Stimulated activated CD4-positive, alpha-beta T cell treated with anti-CD3 and anti-CD28 coated beads, TNF-alpha, amount 100 ng/mL, for 48 hours (primary cell): ENCODE measurements at places on chromosomes 1 and 21.

GRCh38 chr1:168391851-168392681, 111.4 kb downstream of the TBX19 start:
- no peak for DNase-seq

GRCh38 chr1:232271991-232272589, 357.8 kb downstream of the SIPA1L2 start:
- DNase-seq, result no peak

DNA sequence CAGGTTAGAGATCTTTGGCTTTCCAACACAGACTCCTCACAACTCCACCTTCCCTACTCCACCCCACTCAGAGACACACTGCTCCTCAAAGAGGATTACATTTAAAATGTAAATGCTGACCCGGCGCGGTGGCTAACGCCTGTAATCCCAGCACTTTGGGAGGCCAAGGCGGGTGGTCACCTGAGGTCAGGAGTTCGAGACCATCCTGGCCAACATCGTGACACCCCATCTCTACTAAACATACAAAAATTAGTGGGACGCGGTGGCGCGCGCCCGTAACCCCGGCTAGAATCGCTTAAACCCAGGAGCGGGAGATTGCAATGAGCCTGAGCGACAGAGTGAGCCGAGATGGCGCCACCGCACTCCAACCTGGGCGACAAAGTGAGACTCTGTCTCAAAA, 1.8 kb upstream of the ANP32E start:
- DNase-seq, result no peak

DNA sequence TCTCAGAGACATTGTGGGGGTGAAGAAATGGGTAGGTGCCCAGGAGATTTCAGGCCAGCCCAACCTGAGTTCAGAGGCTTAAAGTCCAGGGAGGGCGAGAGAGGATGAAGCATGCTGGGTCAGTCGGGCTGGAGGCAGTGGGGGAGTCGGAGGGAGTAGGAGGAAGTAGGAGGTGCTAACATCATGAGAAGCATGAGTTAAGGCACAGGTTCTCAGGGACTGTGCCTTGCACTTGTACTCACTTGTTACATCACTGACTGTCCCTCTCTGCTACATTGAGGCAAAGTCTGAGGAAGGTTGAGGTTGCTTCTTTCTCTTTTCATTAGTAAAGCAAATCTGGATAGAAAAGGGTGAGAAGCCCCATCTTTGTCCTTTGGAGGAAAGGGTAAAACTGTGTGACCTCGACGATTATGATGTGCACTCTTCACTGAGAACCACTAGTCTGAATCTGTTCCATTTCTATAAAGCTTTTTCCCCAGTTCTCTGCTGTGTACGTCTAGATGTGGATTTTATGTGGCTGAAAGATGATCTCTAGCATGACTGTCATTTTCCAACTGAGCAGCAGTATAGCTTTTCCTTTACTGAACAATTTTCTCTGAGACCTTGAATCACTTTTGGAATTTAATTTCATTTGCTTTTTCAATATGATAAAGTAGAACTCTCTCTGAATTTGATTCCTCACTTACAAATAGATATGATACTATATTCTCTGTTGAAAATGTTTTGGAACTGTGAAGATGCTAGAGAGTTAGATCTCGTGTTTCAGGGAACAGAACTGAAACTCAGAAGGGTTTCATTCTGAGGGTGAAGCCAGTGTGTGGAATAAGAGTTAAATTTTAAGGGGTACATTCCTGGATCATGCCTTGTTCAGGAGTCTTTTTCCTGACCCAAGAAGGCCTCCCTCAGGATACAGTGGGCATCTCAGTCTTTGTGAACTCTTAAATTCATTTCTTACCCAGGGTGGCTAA, 94.6 kb downstream of the FGGY start:
- no peak for DNase-seq

DNA sequence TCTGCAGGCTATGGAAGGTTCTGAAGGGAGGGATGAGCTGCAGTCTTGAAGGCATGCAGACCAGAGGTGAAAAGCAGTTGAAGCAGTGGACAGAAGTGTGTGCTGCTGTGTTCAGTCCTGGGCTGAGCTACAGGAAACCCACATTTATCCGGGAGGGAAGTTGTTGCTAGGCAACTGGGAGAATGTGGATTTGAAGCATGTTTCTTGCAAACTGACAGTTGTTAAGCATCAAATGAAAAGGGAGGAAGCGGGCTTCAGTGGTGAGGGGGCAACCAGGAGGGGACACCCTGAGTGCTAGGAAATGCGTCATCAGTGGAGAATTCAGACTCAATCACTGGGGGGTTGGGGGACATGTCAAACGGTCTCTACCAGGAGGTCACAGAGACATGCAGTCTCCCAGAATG, 28.7 kb downstream of the ABCA4 start:
- DNase-seq, result no peak

DNA sequence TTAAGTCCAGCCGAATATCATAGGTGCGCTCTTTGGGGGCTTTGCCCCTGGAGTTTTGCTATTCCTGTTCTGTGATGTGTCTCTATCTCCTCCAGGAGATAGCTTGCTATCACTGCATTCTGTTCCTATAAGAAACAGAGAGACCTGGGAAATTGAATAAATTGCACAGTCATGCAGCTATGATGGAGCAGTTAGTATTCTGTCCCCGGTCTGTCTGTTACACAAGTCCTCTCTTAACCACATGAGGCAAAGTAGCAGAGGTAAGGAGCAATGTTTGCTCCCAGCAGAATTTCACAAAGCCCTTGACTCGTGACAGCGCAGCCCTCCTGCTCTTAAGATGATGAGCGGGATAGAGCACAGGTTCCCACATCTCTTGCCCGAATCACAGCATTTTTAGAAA, 63.9 kb upstream of the GRHL3 start:
- DNase-seq, result no peak

DNA sequence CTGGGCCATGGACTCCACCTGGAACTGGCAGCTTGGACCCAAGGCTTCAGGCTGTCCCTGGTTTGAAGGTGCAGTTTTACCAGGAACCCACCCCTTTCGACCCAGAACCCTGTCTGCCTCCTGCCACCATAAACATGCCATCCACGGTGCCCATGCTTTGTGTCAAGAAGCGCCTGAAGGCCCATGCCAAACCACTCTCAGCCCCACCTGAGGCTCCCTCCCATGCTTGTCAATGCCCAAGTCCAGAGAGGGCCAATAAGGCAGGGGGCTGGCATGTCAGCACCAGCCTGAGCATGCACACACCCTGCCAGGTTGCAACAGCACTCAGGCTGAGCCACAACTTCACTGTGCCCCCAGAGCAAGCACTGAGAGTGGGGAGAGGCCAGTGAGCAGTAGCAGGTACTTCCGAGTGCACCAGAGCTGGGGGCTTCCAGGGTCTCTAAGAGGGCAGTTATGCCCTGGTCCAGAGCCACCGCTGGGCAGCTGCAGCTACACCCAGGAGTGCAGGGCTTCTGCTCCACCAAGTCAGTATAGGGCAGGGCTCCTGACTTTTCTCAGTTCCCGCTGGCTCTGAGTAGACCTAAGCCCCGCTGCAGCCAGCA, 1256.0 kb downstream of the AMY1C start:
- DNase-seq, result no peak

DNA sequence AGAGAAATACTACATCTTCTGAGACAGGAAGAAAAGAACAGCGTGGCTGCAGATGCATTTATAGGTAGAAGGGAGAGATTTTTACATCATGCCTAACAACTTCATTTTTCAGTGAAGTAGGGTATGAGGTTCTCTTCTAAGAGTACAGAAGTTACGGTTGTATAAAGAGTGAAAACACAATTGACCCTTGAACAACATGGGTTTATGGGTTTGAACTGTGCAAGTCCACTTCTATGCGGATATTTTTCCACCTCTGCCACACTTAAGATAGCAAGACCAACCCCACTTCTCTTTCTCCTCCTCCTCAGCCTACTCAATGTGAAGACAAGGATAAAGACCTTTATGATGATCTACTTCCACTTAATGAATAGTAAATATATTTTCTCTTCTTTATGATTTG, 64.5 kb downstream of the RPAP2 start:
- DNase-seq, result no peak

DNA sequence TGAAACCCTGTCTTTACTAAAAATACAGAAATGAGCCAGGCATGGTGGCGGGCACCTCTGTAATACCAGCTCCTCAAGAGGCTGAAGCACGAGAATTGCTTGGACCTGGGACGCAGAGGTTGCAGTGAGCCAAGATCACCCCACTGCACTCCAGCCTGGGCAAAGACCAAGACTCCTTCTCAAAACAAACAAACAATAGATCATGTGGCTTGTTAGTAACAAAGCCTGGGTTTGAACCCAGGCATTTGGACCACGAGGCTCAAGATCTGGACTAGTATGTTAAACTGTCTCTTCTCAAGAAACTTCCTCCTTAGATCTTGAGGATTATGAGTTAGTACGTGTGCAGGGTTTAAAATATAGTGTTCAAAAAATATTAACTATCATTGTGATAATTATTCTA, 1.6 kb downstream of the INPP5B start:
- no peak for DNase-seq

- DNase-seq, result no peak
These were observed 31.1 kb downstream of the PIGP start for GRCh38 chr21:37041706-37042271.

DNA sequence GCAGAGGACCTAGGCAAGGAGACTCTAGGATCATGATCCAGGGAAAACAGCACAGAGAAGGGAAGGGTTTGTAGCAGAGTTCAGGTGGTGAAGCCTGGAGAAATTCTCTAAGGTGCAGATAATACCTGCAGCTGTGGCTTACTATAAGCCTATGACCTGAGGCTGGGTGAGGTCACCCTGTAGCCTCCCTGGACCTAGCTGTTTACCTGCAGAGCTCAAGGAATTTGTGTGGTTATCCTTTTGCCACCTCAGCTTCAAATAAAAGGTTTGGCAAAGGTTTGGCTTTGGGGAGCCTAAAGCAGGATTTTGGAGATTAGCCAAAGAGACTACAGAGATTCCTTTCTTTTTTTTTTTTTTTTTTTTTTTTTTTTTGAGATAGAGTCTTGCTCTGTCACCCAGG, 79.5 kb upstream of the ZNF648 start:
- DNase-seq, result no peak

- DNase-seq, result no peak
These were observed 7.4 kb downstream of the MED8 start for GRCh38 chr1:43382027-43382779.

- DNase-seq, result peak; percentile 61
These were observed 14.0 kb upstream of the CDA start for GRCh38 chr1:20574686-20575540.

DNA sequence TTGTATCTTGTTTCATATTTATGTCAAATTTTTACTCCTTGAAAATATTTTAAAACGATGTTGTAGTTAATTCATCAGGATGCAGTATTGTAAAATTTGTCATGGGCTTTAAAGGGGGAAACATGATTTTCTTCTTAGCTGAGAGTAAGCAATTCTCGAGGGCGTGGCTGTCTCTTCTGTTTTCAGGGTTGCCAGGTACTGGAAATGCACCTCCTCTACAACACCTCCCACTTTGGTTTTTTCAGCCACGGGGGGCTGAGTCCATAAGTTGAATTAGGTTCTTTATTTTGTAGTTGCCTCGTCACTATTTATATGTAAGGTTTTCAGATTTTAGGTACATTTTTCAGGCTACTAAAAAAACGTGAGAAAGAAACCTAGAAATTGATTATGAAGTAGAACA, 64.0 kb downstream of the PRDM2 start:
- no peak for DNase-seq

DNA sequence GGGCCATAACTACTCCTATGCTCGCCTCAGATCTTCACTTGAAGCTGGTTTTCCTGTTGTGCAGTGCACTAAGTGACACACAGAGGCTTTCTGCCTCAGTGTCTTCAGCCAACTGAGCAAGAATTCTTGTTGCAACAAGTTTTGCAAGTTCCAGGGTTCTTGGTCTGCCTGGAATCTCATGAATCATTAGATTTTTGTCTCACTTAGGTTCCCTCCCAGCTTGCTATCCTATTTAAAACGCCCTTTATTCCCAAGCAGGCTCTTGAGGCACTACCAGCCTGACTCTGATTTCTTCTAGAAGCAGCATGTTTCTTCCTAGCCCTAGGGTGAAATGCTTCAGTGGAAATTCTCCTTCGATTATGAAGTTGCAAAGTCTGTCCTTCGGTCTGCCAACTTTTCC, 158.8 kb downstream of the C1orf21 start:
- no peak for DNase-seq

DNA sequence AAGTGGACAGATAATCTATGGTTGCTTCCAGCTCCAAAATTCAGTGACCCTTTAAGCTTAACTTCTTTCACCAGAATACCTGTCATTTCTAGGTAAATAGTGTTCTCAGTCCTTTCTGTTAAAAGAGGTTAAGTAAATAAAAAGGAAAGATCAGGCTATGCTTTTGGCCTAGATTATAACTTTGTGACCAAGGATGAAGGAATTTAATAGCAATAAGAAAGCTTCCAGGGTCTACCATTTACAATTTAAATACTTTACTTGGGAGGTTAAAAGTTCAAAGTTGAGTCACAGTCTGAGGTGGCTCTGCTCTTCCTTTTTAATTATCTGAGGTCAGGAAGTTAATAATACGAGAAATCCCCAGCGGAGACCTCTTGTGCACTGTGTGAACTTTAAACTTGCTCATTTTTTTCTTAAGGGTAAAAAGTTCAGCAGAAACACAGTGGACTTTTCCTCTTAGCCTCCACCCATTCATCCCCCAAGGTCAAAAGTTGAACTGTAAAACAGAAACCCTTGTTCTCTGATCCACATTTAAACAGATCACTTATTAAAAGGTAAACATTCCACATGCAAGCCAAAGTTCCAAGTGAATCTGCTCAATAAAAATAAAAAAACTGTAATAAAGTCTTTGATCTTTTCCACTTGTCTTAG, 187.1 kb downstream of the NRIP1 start:
- no peak for DNase-seq

DNA sequence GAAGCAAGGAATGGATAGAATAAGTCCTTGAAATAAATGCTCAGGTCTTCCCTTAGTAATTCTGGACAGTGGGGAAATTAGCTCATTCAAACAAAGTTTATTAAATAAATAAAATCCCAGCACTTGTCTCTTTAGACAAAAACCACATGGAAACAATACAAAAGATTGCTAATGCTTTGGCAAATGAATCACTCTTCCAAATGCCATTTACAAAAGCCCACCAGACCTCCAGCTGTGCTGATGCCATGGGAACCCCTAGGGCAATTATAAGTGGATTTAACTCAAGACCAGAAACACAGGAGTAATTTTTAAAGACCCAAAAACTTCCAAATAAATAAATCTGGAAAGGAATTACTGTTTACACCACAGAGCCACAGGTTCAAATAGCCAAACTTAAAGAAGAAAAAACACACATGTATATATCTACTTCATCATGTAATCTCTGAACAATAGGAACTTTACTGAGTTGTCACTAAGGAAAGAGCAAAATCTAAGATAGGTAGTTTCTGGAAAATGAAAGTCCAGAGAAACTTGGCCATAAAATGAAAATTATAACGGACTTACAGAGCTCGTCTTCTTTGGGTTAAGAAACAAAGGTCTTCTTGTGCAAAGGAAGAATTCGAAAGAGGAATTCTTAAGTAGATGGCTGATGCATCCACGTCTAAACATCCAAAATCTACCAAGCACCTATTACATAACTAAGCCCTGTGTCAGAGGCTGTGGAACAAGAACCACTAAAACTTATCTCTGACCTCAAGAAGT, 399.4 kb downstream of the SMYD3 start:
- DNase-seq, result no peak

GRCh38 chr1:235758931-235759330, 107.8 kb downstream of the LYST start:
- DNase-seq, result no peak
